ENCODE measurements at places on chromosomes 5 and 9.

DNA sequence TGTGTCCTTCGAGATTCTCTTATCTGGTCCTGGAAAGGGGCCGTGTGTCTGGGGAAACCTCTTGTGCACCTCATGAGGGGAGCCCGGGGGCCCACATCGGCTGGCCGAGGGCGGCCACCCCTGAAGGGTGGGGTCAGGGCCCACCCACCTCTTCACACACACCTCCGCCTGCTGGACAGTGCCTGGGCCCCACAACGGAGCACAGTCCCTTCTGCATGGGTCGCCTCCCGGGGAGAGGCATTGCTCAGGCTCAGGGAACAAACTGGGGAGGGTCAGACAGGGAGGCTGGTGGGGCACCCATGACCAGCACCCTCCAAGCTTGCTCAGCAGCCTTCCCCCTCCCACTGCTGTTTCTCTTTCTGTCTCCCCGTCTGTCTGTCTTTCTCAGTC lies 1.3 kb upstream of the LRRC14B start:
- no peak for DNase-seq

- no peak for DNase-seq
Observed at GRCh38 chr9:115513148-115513547, 395.2 kb upstream of the TNC start.

DNA sequence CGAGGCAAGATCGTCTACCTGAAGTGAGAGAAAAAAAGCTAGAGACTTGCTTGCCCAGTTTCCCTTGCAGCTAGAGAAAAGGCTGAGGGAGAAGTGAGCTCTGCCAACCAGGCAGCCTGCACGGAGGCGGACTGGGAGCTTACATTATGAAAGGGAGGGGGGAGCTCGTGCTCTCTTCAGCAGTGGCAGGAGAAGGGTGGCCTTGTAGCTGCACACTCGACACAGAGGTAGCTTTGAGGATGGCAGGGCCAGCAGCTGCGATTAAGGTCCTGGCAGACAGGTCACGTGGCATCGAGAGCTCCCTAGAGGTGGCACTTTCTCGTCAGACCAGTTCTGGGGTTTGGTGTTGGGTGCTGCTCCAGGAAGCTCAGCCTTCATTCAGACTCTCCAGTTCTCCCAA lies 26.7 kb downstream of the APBA1 start:
- DNase-seq = no peak

GRCh38 chr5:172846677-172847076 lies 12.6 kb downstream of the ERGIC1 start:
- no peak for DNase-seq

GRCh38 chr9:96459268-96460007 lies 9.5 kb downstream of the HABP4 start:
- DNase-seq = no peak

DNA sequence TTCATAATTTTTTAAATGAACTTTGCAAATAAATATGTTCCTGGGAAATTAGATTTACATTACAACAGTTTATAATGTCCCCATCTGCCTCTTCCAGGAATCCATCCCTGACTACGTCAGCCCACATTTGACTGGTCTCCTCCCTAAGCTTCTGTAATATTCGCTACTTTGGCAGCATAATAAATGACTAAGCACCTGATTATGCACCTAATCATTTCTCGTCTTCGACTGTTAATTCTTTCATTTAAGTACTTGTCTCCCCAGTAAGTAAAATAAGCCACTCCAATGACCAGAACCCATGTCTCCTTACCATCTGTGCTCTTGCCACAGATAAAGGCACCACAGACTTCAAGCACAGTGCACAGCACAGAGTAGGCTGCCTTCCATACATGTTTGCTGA lies 122.7 kb downstream of the DENND1A start:
- DNase-seq = peak; percentile 15

- DNase-seq = no peak
Observed at GRCh38 chr5:38808666-38809343, 37.0 kb upstream of the OSMR start.

DNA sequence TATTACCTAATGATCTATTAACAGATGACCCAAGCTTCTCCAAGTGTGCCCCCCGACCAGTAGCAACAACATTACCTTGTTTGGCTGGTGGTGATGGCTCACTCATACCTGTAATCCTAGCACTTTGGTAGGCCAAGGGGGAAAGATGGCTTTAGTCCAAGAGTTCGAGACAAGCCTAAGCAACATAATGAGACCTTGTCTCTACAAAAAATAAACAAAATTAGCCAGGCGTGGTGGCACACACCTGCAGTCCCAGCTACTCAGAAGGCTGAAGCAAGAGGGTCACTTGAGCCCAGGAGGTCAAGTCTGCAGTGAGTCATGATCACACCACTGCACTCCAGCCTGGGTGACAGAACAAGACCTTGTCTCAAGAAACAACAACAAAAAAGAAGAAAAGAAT lies 62.9 kb downstream of the GCNT1 start:
- DNase-seq = no peak

GRCh38 chr5:140242890-140243585 lies 59.9 kb downstream of the PFDN1 start:
- no peak for DNase-seq

DNA sequence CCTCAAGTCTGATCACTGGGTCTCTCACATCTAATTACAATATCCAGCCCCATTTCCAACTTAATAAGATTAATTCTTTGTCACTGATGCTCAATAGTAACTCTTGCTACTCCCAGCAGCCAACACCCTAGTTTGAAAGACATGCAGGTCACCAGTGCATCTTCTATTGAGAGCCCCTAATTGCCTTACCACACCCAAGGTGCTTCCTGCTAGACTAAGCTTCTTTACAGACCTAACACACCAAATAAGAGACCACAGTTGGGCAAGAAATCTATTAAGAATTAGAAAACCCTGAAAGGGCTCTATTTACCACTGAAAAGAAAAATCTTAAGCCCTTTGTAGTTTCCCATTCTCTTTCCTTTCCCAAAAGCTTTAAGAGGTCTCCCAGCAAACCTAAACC lies 26.5 kb downstream of the ELAVL2 start:
- DNase-seq = no peak

DNA sequence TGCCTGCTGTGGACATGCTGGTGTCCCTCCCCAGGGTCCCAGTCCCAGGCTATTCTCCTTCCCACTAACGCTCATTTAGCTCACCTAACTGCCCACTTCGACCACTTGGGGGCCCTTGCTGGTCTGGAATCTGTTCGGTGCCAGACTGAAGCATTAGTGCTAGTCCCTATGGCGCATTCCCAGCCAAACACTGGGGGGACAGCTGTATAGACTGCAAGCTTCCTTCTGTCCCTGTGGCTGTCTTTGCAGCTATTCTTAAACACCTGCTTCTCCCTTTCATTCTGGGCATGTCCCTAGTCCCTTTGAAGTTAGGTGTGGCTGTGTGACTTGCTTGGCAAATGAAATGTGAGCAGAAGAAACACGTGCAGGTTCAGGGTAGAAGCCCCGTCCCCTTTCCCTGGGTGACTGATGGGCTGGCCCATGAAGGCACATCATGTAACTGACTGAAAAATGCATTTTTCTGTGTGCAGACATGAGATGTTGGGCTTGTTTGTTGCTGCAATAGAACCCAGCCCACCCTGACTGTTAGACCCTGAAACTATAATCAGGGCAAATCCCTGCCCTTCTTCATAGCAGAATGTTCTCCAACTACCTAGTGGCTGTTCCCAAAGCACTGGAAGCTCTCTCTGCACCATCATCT lies 134.4 kb downstream of the BARX1 start:
- DNase-seq = no peak

GRCh38 chr9:92661743-92662142 lies 8.2 kb downstream of the IPPK start:
- no peak for DNase-seq

DNA sequence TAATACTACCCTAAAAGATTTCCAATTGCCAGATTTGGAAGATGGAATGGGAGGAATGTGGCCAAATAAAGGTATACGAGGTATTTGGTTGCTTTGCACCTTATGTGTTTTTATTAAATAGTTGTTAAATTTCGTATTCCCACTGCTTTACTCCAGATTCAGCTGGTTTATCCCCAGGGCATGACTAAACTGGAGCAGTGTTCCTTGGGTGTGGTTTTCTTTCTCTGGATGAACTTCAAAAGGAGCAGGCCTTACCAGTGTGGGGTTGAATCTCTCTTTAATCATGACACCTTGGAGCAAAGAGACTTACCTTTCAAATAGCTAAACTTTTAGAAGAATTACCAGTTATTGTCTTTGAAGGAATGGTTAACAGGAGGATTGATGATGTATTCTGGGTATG lies 121.7 kb upstream of the BNC2 start:
- no peak for DNase-seq

DNA sequence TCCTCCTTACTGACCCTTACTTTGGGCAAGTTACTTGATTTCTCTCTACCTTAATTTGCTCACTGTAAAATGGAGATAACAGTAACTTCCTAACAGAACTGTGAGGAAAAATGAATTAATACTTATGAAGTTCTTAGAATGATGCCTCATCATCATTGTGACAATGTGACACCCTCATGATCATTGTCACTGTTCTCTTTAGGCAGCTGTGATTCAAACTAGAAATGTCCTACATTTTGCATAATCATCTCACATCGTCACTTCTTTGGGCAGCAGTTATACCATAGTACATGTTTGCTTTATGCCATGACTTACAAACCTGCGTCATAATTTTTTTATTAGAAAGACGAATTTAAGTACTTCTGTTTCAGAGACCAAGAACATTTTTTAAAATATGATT lies 9.7 kb downstream of the SLC30A5 start:
- DNase-seq = no peak

DNA sequence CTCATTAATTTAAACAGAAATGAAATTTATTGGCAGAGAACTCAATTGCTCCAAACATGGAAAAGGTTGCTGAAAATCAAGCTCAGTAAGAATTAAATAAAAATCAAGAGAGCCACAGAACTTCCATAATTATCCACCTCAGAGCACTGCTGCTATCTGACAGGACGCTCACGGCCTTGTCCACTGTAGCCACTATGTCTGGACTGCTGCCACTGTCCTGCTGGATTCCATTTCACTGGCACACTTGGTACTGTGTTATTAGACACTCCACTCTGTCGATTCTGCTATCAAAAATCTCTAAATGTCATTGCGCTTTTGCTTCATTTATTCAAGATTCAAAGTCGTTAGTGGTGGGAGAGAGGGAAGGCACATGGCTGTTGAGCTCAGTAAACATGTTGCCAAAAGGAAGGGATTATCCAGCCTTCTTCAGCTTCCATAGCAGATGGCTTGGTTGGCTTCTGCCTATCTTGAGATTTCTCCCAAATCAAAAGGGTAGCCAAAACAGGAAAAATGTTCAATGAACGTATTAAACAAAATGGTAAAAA lies 815.0 kb downstream of the CDH18 start:
- DNase-seq = no peak

DNA sequence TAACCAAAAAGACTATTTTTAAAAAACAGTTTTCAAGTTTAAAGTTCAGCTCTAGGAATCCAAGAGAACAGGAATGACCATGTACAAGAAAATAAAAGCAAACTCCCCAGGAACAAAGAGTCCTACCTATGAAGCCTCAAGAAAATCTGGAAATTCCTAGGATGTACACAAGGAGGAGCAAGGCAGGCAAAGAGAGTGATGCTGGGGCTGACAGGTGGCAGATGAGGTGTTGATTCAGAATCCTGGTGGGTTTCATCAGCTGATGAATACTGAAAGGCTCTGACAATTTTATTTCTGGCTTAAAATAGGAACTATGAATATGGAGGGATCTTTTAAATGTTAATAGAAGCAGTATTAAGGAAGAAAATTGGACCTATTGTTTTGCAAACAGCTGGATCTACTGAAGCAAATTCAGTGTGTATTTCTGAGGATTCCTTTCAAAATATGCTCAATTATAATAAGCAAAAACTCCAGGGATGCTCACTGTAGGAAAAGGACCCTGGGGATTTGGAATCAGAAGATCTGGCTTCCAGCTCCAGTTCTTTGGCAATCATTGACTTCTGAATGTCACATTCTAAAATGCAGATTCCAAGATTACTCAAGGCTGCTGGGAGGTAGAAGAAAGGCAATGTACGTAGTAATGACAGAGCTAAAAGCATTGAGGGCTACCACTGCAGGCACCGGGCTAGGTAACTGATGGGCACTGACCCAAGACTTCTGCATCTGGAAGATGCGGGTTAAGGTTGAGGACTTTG lies 28.0 kb upstream of the SH3RF2 start:
- no peak for DNase-seq

- no peak for DNase-seq
Observed at GRCh38 chr9:79264041-79264440, 307.7 kb upstream of the TLE4 start.

DNA sequence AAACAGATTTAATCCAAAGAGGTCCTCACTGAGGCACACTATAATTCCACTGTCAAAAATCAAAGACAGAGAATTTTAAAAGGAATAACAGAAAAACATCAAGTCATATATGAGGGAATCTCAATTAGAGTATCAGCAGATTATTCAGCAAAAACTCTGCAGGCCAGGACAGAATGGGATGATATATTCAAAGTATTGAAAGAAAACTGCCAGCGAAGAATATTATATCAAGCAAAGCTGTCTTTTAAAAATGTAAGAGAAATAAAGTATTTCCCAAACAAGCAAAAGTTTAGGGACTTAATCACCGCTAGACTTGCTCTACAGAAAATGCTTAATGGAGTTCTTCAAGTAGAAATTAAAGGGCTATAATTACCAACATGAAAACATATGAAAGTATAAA lies 15.7 kb upstream of the OR2Y1 start:
- no peak for DNase-seq
